ENCODE measurements at places on chromosomes 5 and 9.

DNA sequence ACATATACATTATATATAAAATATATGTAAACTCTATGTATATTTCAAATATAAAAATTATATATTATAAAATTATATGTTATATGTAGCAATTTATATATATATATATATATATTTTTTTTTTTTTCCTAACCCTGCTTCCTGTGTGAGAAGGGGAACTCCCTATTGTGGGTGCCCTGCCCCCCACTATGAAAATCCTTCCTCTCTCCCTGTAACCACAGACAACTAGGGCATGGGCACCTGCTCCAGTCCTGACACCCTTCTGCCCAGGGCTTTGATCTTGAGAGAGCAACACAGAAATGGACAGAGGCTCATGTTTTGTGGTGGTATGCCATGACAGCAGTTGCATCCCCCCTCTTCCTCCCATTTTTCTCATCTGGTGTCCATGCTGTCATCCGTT, 148.7 kb upstream of the IL12B start:
- DNase-seq, result no peak

- DNase-seq, result no peak
These were observed 527 bp downstream of the MEF2C start for GRCh38 chr5:88882276-88883038.

GRCh38 chr9:112819635-112820496, 69.3 kb downstream of the SNX30 start:
- DNase-seq, result peak; percentile 63

- no peak for DNase-seq
These were observed 11.3 kb upstream of the IL6ST start for GRCh38 chr5:56006094-56006493.

DNA sequence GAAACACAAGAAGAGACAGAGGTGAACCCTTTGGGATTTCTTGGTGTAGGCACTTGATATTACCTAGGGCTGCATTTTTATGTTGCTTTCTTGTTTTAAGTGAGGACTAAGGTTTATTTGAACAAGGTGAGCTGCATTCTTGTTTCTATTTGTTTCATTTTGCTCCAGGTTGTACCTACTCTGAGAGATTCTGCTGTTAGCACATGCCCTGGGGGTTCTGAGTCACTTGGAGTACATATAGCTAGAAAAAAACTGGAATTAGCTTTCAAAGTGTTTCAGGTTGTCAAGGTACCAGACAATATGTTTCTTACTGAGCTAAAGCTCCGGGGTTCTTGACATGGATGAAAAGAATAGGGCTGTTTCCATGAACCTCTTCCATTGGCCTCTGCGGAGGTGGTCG, 299.4 kb downstream of the ICE1 start:
- DNase-seq, result peak; percentile 15

DNA sequence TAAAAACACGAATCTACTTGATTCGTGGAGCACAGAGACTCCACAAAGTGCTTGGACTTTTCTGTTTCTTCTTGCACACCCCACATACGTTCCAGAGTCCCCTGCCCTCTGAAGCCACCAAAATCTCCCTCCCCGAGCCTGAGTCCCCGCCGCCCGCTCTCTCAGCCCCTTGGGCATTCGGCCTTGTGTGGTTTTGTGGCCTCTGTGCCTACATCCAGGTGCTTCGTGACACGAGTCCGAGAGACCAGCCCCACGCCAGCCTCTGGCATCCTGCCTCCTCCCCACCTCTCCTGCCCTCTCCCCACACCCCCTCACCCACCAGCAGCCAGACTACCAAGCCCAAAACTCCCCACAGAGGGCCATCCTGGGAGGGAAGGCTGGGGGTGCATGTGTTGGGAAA, 87.8 kb upstream of the PPP1R26 start:
- DNase-seq, result no peak

DNA sequence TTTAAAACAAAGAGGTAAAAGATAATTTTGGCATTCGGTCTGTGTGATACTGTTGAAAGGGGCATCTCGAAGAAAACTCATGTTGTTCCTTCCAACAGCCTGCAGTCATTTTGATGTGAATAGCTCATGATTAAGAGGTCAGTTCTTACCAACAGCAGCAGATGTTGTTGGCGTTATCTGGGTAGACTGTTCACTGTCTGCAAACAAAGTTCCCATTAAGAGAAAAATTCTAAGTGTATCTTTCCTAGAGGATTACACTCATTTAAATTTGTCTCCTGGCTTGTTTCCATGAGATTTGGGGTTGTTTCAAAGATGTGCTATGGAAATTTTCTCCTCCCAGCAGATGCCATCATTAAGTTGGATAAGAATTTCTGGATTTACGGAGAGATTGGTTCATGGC, 138.2 kb upstream of the RORB start:
- no peak for DNase-seq

DNA sequence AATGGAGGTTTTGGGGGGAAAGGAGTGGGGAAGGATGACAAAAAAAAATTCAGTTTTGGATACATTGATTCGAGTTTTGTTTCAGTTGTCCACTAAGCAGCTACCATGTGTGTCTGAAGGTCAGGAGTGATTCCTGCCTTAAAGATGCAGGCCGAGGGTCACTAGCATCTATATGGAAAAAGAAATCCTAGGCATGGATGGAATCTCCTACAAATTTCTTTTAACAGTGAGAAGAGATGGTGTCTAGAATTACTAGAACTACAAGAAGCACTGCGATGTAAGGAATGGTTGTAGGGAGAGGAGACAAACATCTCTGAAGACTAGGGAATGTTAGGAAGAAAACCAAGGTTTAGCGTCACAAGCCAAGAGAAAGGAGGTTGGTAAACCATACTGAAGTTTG, 19.6 kb upstream of the TRIO start:
- DNase-seq, result no peak

GRCh38 chr9:98861781-98862504, 54.5 kb downstream of the GALNT12 start:
- DNase-seq, result peak; percentile 74

DNA sequence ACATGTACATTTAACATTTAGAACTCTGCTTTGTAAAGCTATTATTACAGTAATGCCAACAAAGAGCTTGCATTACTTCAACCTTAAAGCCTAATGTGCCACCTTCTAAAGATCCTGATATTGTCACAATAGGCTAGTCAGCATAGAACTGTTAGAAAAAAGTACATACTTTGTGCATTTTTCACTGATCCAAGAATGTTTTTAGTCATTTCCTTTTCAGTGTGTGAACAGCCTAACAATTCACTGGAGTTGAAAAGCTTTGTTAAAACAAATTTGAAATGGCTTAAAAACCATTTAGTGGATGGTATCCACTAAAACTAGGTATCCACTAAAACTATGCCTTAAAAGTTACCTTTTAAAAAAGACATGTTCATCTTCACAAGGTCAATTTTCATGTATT, 4.5 kb downstream of the RPS6 start:
- no peak for DNase-seq

DNA sequence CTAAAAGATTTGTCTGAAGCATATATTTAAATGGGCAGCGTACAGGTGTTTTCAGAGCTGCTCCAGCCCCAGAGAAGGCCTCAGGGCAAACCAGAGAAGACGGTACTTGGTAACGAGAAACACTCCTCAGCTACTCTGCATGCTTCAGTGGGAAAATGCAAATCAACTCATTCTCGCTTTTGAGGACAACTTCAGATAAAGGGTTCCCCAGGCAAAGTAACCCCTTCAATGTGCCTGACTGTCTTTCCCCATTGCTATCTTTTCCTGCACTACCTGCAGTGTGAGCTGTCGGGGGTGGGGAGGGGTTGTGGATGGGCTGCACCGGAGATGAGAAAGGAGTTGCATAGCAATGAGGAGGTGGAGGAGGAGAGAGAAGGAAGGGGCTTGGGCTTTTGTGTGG, 339.7 kb upstream of the CLINT1 start:
- DNase-seq, result no peak
